ENCODE measurements at places on chromosomes 3 and 15. TPM values are rescaled to one million over a fixed set of nuclear protein-coding genes. Genes with fewer than 3 reads are reported as not detected.

DNA sequence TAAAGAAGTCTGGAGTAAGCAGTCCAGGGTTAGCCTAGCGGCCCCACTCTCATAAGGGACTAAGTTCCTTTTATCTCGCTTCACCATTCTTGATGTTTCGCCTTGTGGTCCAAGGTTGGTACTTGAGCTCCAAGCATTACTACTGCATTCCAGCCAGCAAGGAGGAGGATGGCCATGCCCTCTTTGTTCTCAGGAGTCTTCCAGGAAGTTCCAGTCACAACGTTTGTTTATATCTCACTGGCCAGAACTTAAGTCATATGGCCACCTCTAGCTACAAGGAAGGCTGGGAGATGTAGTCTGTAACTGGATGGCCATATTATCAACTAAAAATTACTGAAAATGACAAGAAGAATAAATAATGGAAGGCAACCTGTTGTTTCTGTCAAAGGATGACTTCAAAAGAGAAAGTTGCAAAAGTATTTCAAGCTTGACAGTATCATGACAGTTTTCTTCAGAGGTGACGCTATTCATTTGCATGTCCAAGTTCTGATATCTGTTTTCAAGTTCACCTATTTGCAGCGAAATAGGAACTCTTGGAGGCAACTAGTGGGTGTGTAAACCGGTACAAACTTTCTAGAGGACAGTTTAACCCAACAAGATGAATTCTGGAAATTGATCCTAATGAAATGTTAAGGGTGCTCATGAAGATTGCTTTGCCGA is 118.6 kb downstream of the PGPEP1L start:
- peak; percentile 82 for DNase-seq

The MFGE8 gene
- 66.0 TPM for total RNA-seq

DNA sequence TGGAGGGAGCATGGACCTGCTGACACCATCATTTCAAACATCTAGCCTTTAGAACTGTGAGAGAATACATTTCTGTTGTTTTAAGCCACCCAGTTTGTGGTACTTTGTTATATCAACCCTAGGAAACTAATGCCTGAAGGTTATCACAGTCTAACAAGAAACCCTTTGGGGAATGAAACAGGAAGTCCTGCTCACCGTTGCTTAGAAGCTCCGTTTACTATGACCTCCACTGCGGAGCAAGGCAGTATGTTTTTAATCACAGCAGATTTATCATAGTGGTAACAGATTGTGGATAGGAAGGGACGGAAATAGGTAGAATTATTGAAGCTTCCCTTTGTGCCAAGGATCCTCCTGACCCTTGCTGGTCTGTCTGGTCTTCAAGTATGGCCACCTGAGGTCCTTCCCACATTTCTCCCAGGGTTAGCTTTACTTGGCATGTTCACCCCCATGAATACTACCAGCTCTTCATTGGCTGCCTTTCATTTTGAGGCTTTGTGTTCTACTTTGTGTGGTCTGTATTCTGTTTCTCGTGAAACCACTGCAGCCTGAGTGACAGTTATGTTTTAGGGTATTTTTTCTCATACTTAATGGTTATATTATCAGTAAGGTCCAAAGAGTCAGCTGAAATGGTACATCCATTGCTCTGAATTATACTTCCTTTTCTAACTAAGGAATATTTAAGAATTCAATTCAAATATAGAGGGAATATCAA is 201.6 kb downstream of the CHST2 start:
- no peak for DNase-seq

The EDEM1 gene
- total RNA-seq = 27.4 TPM

DNA sequence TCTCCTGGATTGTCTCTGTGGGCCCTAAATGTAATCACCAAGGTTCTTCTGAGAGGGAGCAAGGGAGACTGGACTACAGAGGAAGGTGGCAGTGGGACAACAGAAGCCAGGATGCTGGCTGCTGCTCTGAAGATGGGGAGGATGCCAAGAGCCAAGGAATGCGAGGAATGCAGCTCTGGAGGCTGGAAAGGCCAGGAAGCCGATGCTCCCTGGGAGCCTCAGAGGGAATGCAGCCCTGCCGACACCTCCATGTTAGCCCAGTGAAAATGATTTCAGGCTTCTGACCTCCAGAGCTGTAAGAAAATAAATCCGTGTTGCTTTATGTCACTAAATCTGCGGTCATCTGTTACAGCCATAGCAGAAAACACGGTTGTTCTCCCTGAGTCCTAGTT is 44.1 kb downstream of the UMPS start:
- peak; percentile 64 for DNase-seq

The FSIP1 gene
- total RNA-seq = 0.69 TPM

DNA sequence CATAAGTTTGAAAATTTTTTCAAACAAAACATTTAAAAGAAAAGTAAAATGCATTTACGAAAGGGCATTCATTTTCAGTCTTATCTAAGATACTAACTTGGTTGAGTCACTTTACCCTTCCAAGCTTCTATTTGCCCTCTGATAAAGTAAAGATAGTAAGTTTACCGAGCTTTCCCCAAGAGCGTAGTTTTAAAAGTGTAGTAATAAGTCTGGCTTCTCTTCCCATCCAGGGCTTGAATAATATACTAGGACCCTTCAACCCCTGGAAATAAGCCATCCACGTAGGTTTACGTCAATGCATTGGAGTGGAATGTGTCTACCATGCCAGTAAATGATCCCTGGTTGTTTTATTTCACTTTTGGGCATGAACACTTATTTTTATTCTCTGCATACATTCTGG is 608.3 kb downstream of the NTRK3 start:
- DNase-seq = no peak

GRCh38 chr15:96037584-96037983 is 292.9 kb upstream of the NR2F2 start:
- DNase-seq = peak; percentile 76

The SERINC4 gene
- 0.05 TPM for total RNA-seq

The SST gene
- not detected for total RNA-seq

GRCh38 chr15:77527831-77528231 is 104.9 kb downstream of the LINGO1 start:
- no peak for DNase-seq

The MOBP gene
- total RNA-seq = not detected

GRCh38 chr15:81229586-81229985 is 32.9 kb downstream of the IL16 start:
- no peak for DNase-seq
